Kidney tubule cell (primary cell): ENCODE measurements at places on chromosomes 3 and 15.

GRCh38 chr3:130442284-130442683 is 74.7 kb upstream of the COL6A6 start:
- no peak for DNase-seq

GRCh38 chr3:134236505-134237170 is 14.0 kb downstream of the RYK start:
- no peak for DNase-seq

DNA sequence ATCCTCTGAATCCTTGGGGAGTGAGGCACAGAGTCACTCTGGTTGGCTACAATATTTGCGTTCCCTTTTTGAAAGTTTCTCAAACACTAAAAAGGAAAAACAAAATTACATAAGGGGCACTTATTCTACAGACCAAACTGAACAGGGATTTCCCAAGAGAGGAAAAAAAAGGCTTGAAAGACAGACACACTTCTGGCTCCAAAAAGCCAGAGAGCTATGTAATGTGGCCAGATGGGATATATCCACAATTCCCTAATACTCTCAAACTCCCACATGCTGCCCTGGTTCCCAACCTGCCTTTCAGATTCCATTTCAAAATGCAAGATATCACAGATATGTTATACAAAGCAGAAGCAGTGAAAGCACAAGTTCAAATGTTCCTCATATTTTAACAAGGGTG is 1.6 kb downstream of the FRMD4B start:
- no peak for DNase-seq

GRCh38 chr3:39249453-39250115 is 30.3 kb downstream of the CX3CR1 start:
- peak; percentile 15 for DNase-seq

GRCh38 chr3:37730825-37731224 is 130.9 kb upstream of the CTDSPL start:
- DNase-seq = no peak

DNA sequence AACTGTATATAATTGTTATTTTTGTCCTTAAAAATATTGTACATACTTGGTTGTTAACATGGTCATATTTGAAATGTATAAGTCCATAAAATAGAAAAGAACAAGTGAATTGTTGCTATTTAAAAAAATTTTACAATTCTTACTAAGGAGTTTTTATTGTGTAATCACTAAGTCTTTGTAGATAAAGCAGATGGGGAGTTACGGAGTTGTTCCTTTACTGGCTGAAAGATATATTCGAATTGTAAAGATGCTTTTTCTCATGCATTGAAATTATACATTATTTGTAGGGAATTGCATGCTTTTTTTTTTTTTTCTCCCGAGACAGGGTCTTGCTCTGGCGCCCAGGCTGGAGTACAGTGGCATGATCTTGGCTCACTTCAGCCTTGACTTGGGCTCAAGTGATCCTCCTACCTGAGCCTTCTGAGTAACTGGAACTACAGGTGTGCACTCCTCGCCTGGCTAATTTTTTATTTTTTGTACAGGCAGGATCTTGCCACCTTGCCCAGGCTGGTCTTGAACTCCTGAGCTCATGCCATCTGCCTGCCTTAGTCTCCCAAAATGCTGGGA is 10.7 kb downstream of the NFKBIZ start:
- DNase-seq = peak; percentile 48

DNA sequence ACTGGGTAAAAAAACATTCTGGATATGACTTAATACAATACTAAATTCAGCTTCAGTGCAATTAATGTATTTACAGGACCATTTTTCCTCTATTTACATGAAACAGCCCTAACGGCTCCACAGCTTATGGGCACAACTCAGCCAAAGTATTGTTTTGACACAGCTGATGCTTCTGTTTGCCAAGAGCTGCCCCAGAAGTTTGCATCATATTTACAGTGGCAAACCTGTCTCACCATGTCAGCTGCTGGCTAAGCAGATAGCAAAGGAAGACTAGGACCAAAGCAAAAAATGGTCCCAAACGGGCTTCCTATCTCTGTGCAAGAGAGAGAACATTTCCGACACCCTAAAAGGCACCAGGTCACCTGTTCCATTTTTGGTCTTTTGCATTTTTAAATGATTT is 94.5 kb downstream of the ADAMTS9 start:
- DNase-seq = no peak

DNA sequence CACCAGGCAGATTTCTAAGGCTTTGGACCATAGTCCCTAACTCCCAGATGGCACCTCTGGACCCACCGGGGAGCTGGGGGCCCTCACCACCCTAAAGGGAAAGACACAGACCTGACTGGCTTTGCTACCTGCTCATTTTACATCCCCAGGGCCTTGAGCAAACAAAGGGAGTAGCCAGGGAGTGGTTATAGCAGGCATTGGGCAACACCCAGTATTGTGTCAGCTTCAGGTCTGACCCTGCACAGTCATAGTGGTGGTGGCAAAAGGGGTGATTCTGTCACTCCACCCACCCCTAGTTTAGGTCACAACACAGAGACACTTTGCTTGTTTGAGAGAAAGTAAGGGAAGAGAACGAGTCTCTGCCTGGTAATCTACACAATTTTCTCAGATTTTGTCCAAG is 352.5 kb downstream of the DIPK2A start:
- no peak for DNase-seq

DNA sequence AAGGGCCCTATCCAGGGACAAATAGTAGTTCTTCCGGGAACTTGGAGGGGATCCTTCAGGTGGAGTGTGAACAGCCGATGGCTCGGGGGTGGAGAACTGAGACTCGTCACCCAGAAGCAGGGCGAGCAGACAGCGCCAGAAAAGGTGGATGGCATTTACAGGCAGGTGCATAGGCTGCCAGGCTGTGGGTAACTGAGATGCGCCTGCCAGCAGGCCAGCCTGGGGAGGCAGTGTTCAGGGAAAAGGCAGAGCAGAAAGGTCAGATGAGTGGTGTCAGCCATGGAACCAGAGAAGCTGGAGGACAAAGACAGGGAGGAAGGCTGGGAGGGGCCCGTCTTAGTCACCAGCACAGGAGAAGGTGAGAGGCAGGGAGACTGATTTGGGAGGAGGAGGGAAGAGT is 53.0 kb upstream of the SEC22A start:
- DNase-seq = no peak

- peak; percentile 79 for DNase-seq
Observed at GRCh38 chr3:132535575-132536441, 61.3 kb upstream of the ACKR4 start.

DNA sequence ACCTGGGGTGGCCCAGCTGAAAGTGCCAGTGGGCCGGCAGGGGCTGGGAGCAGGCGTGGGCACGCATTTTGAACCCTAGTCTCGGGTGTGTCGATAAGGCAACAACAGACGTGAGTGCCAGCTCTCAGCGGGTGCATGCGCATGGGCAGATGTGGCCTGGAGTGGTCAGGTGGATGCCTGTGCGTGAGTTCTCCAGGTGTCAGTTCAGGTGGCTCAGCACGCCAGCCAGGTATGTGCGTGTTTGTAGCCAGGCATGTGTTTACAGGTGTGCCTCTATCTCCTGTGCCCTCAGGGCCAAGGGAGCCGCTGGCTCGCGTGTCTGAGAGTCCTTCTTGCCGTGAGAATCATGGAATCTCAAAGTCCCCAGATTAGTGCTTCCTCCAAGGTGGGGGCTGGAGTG is 14.8 kb downstream of the CYP1A2 start:
- DNase-seq = no peak

DNA sequence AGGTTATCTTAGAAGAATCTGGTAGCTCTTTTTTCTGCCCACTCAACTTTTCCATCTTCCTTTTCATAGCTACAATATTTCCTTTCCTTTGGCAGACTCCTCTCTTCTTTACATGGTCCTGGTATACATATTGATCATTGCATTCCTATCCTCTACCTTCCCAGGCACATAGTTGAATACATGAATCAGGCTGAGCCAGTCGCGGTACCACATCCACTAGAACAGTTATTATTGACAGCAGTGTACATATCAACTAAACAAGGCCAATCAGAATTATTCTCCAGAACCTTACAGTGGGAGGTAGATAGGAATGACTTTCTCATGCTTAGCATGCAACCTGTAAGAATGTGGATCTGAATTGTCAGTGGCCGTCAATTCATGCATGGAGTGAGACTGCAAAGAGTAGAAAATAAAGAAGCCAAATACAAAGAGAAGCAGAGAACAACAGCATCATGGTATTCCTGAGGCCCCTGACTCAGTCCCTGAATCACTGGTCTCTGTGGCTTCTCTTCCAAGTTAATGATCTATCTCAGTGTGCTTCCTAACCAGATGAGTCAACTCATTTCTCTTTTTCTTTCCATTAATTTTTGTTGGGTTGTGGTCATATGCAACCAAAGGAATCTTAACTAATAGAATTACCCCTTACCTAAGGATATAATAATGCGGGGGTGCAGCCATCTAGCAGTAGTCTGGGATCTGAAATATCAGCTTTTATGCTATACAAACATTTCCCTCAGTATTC is 60.9 kb upstream of the DCBLD2 start:
- peak; percentile 100 for DNase-seq

DNA sequence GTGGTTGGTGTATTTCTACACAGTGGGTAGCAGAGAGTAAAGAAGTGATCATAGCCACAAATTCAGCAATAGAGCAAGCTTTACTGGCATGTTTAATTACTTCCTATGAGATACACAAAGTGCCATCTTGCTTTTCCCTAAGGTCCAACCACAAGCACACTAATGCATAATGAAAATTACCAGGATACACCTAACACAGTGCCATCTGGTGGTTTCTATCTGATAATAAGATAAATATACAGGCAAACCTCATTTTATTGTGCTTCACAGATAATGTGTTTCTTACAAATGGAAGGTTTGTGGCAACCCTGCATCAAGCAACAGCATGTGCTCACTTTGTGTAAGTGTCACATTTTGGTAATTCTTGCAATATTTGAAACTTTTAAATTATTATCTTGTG is 223.0 kb downstream of the NSUN3 start:
- DNase-seq = peak; percentile 46
